Sigmoid colon (tissue), 7 donors: ENCODE measurements at places on chromosomes 2 and 18. TPM values are rescaled to one million over a fixed set of nuclear protein-coding genes. Genes with fewer than 3 reads are reported as not detected.
A peak's percentile ranks its signal among the peaks of the same experiment; 100 is the strongest.

Gene GPR45
- not detected for total RNA-seq

Gene LOXL3
- total RNA-seq, result 5.4 TPM

Gene SCN7A
- 107 TPM for total RNA-seq

Gene DTNA
- total RNA-seq, result 115 TPM

Gene SCYGR2
- not detected for total RNA-seq

Gene EGR4
- not detected for total RNA-seq

Gene PUS10
- total RNA-seq, result 3.1 TPM

Gene CNTNAP5
- total RNA-seq, result 1.4 TPM

Gene SERPINB12
- not detected for total RNA-seq

Gene CRYGC
- total RNA-seq, result not detected

DNA sequence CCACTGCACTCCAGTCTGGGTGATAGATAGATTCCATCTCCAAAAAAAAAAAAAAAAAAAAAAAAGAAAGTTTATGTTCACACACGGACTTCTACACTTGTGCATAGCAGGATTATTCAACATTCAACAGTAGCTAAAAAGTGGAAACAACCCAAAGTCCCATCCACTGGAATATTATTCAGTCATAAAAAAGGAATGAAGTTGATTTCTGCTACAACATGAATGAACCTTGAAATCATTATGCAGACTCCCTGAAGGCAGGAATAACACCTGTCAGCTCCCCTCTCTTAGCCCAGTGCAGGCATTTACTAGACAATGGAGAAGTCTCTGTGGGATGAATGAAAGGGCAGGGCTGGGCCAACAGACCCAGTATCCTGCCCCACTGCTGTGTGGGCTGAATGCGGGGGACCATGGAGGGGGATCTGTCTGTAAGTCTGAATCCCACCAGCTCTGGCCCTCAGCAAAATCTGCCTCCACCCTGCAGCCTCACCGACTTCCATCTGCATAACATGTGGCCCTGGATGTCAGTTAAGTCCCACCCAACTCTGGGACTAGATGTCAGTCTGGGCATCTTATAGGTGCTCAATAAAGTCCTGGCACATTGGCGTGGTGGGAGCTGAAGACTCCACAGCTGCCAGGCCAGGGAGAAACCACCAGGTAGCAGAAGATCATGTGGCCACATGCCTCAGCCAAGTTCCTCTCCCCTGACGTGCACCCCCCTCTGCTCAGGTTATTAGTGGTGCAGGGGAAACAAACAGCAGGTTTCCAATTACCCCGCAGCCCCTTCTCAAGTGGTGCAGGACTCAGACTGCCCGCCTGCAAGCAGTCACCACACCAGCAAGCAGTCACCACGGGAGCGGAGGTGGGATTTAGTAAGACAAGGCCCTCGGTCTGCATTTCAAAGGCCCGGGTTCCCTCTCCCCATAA lies 8.9 kb downstream of the ZFP36L2 start:
- no peak overlapping the region for H3K4me3 ChIP-seq
- H3K4me1 ChIP-seq, result peaks cover 47% of the 10 kb centered on the region
- H3K36me3 ChIP-seq, result no peaks in the 10 kb centered on the region
- no peaks in the 10 kb centered on the region for H3K27me3 ChIP-seq

GRCh38 chr18:71011389-71011788 lies 722.5 kb downstream of the SOCS6 start:
- H3K27ac ChIP-seq, result no peak overlapping the region
- H3K36me3 ChIP-seq, result no peaks in the 10 kb centered on the region
- no peaks in the 10 kb centered on the region for H3K4me1 ChIP-seq
- DNase-seq, result no peak
- no peak overlapping the region for H3K4me3 ChIP-seq

GRCh38 chr2:127007652-127008051 lies 99.3 kb downstream of the BIN1 start:
- no peak for DNase-seq
- H3K27me3 ChIP-seq, result no peaks in the 10 kb centered on the region
- H3K4me1 ChIP-seq, result no peaks in the 10 kb centered on the region
- no peaks in the 10 kb centered on the region for H3K36me3 ChIP-seq
- H3K27ac ChIP-seq, result no peak overlapping the region
- no peak overlapping the region for H3K4me3 ChIP-seq

DNA sequence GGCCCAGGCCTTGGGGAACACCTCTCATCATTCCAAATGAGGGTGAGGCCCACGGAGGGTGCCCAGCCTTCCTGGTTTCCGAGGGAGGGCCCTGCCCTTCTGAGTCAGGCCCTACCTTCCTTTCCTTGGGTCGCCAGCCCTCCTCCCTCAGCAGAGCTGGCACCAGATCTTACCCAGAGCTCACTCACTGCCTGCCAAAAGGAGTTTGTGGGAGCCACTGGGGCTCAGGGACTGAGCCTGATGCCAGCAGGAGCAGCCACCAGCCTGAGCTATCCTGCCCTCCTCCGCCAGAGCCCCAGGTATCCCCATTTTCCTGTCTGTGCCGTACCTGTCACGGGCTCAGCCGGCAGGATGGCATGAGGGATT lies 64.1 kb downstream of the NRP2 start:
- peaks cover 64% of the 10 kb centered on the region for H3K36me3 ChIP-seq
- no peaks in the 10 kb centered on the region for H3K27me3 ChIP-seq
- peak overlapping the region; percentile 94 for H3K27ac ChIP-seq
- H3K4me1 ChIP-seq, result peaks cover 85% of the 10 kb centered on the region

DNA sequence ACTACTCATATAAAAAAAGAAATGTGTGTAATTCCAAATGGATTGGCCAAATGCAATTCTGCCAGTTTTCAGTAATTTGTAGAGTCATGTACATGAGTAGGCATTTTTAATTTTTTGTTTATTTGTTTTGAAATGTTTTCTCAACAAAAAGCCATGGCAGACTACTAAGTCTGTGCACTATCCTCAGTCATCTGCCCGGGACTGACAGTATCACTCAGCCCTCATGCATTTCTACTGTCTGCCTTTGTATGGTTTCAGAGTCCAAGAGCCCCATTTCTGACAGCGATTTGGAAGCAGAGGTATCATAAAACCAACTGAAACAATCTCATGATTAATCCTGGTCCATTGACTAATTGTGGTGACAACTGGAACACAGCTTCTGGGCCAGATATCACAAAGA lies 109.9 kb upstream of the NYAP2 start:
- H3K27ac ChIP-seq, result no peak overlapping the region
- no peaks in the 10 kb centered on the region for H3K4me1 ChIP-seq
- DNase-seq, result no peak
- H3K36me3 ChIP-seq, result no peaks in the 10 kb centered on the region

GRCh38 chr2:9666306-9666705 lies 35.5 kb upstream of the YWHAQ start:
- no peak overlapping the region for H3K4me3 ChIP-seq
- H3K27ac ChIP-seq, result no peak overlapping the region
- no peak for DNase-seq
- no peaks in the 10 kb centered on the region for H3K36me3 ChIP-seq

GRCh38 chr18:49581371-49581770 lies 19.5 kb downstream of the LIPG start:
- H3K36me3 ChIP-seq, result no peaks in the 10 kb centered on the region
- H3K4me1 ChIP-seq, result no peaks in the 10 kb centered on the region
- no peaks in the 10 kb centered on the region for H3K27me3 ChIP-seq

GRCh38 chr2:118309946-118310680 lies 221.8 kb downstream of the INSIG2 start:
- DNase-seq, result no peak
- peak overlapping the region; percentile 53 for H3K4me3 ChIP-seq
- peak overlapping the region; percentile 65 for H3K27ac ChIP-seq
- no peaks in the 10 kb centered on the region for H3K4me1 ChIP-seq

- no peaks in the 10 kb centered on the region for H3K4me1 ChIP-seq
- H3K27ac ChIP-seq, result peak overlapping the region; percentile 74
- DNase-seq, result no peak
- H3K27me3 ChIP-seq, result no peaks in the 10 kb centered on the region
- H3K36me3 ChIP-seq, result no peaks in the 10 kb centered on the region
- peak overlapping the region; percentile 66 for H3K4me3 ChIP-seq
These were observed 1.2 kb downstream of the STK17B start for GRCh38 chr2:196170213-196170605.

DNA sequence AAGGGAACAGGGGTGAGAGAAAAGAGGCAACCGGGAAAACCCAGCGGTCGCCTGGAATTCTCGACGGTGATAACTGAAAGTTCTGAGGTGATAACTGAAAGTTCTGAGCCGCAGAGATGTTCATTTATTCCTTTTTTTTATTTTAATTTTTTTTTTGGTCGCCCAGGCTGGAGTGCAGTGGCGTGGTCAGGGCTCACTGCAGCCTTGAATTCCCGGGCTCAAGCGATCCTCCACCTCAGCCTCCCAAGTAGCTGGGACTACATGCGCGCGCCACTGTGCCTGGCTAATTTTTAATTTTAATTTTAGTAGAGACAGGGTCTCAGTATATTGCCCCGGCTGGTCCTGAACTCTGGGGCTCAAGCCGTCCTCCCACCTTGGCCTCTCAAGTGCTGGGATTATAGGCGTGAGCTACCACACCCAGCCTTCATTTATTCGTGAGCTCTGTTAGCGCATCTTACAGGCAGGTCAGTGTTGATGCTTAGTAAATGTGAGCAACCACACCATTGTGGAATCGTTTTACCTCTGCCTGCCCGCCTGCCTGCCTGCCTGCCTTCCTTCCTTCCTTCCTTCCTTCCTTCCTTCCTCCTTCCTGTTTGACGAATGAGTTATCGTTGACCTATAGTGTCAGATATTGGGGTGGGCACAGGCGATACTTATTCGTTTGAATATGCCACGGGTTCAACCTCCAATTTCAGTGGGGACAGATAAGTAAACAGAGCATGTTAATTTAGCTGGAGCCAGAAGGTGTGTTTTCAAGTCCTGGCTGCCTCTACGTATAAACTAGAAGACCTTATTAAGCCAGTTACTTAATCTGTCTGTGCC lies 557 bp upstream of the E2F6 start:
- no peaks in the 10 kb centered on the region for H3K27me3 ChIP-seq
- peak overlapping the region; percentile 93 for H3K27ac ChIP-seq
- H3K4me1 ChIP-seq, result peaks cover 49% of the 10 kb centered on the region
- peak overlapping the region; percentile 67 for H3K4me3 ChIP-seq
- no peak for DNase-seq

GRCh38 chr2:70243806-70244584 lies 4.4 kb downstream of the TIA1 start:
- H3K4me3 ChIP-seq, result no peak overlapping the region
- peaks cover 58% of the 10 kb centered on the region for H3K4me1 ChIP-seq
- H3K27me3 ChIP-seq, result no peaks in the 10 kb centered on the region
- no peak overlapping the region for H3K27ac ChIP-seq

DNA sequence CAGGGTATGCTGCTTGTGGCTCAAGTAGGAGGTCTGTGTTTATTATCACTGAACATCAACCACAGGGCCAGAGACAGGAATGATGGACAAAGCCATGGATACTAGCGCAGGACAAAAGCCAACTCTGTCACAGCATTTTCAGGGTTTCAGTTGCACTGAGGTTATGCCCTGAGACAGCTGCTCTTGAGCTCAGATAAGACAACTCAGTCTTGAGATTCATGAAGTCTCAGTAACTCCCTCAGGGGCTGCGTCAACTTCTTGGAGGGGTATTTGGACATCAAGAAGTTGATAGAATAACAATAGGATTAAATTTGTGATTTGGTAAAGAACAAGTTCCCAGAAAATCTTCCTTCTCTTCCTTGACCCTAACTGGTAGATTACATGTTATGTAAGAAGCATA lies 287.0 kb upstream of the SLC14A2 start:
- no peaks in the 10 kb centered on the region for H3K4me1 ChIP-seq
- no peaks in the 10 kb centered on the region for H3K27me3 ChIP-seq
- no peak for DNase-seq
- no peak overlapping the region for H3K4me3 ChIP-seq
- no peak overlapping the region for H3K27ac ChIP-seq

DNA sequence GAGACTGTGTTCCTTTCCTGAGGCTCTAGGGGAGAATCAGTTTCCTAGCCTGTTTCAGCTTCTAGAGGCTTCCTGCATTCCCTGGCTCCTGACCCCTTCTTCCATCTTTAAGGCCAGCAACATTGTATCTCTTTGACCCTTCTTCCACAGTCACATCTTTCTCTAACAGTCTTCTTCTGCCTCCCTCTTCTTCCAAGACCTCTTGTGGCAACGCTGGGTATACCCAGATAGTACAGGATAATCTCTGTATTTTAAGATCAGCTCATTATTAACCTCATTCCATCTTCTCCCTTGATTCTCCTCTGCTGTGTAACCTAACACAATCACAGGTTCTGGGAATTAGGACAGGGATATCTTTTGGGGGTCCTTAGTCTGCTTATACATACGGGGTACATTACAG lies 8.9 kb upstream of the MYL12A start:
- DNase-seq, result no peak
- H3K4me3 ChIP-seq, result no peak overlapping the region
- no peaks in the 10 kb centered on the region for H3K4me1 ChIP-seq
- no peaks in the 10 kb centered on the region for H3K27me3 ChIP-seq
- H3K27ac ChIP-seq, result no peak overlapping the region
- H3K36me3 ChIP-seq, result no peaks in the 10 kb centered on the region

- no peaks in the 10 kb centered on the region for H3K36me3 ChIP-seq
- no peak overlapping the region for H3K27ac ChIP-seq
- H3K4me1 ChIP-seq, result no peaks in the 10 kb centered on the region
These were observed 58.8 kb downstream of the BAZ2B start for GRCh38 chr2:159557437-159558034.

- no peaks in the 10 kb centered on the region for H3K36me3 ChIP-seq
- no peak for DNase-seq
- no peaks in the 10 kb centered on the region for H3K27me3 ChIP-seq
- peaks cover 22% of the 10 kb centered on the region for H3K4me1 ChIP-seq
- no peak overlapping the region for H3K4me3 ChIP-seq
- peak overlapping the region; percentile 61 for H3K27ac ChIP-seq
These were observed 159.2 kb downstream of the DDX1 start for GRCh38 chr2:15750822-15751329.

- no peaks in the 10 kb centered on the region for H3K27me3 ChIP-seq
- DNase-seq, result no peak
- H3K4me1 ChIP-seq, result no peaks in the 10 kb centered on the region
- H3K27ac ChIP-seq, result no peak overlapping the region
These were observed 113.9 kb downstream of the ANKRD44 start for GRCh38 chr2:197196541-197197180.

- H3K27ac ChIP-seq, result no peak overlapping the region
- no peaks in the 10 kb centered on the region for H3K4me1 ChIP-seq
- H3K27me3 ChIP-seq, result no peaks in the 10 kb centered on the region
- DNase-seq, result no peak
These were observed 250.5 kb upstream of the TMEM200C start for GRCh38 chr18:6145645-6146306.

GRCh38 chr2:74876081-74876886 lies 42.4 kb downstream of the HK2 start:
- H3K4me3 ChIP-seq, result no peak overlapping the region
- H3K27me3 ChIP-seq, result no peaks in the 10 kb centered on the region
- no peaks in the 10 kb centered on the region for H3K36me3 ChIP-seq
- peak overlapping the region; percentile 33 for H3K27ac ChIP-seq
- no peak for DNase-seq
- H3K4me1 ChIP-seq, result peaks cover 4% of the 10 kb centered on the region

DNA sequence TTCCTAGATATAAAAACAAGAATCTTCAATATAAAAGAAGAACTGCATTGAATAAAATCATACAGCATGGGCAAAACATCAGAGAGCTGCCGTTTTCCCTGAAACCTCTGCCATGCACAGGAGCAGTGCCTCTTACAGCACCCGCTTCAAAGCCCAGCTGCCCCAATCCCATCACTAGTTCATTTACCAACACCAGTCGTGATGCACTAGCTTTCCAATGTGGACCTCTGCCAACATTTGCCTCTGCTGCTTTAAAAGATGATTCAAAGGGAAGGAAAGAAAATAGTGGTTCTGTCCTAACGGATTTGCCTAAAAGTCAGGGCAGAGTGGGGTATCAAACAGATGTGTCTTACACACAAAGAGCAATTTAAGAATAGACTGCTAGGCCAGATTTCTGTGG lies 43.4 kb upstream of the AP1S3 start:
- H3K4me1 ChIP-seq, result no peaks in the 10 kb centered on the region
- H3K27ac ChIP-seq, result no peak overlapping the region
- no peak for DNase-seq
- H3K4me3 ChIP-seq, result no peak overlapping the region
- peaks cover 22% of the 10 kb centered on the region for H3K36me3 ChIP-seq
